ENCODE measurements at places on chromosomes 7 and 10. TPM values are rescaled to one million over a fixed set of nuclear protein-coding genes. Genes with fewer than 3 reads are reported as not detected.

DNA sequence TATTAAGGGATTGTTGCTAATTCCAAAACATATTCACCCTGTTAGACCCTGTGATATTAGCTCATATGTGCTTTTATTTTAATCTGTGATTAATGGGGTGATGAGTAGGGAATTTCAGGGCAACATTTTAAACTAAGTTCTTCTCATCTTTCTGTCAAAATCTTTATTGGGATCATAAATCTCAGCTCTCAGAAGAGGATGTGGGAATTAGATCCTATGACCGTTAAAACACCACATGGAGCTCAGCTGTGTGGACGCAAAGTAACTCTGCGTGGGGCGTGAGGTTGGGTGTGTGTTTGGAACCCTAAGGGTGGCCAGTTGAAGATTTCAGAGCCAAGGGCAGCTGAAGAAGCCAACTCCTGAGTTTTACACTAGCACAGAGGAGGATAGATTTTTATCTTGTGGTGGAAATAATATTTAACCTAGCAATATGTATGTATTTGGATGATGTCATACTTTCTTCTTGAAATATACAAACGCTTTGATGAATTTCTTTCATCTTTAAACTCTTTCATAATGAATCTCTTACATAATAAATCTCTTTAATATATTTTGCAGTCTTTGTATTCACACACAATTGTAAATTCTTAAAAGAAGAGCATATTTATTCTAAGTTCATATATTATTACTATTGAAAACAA is 64.4 kb downstream of the EPDR1 start:
- no peak for DNase-seq

DNA sequence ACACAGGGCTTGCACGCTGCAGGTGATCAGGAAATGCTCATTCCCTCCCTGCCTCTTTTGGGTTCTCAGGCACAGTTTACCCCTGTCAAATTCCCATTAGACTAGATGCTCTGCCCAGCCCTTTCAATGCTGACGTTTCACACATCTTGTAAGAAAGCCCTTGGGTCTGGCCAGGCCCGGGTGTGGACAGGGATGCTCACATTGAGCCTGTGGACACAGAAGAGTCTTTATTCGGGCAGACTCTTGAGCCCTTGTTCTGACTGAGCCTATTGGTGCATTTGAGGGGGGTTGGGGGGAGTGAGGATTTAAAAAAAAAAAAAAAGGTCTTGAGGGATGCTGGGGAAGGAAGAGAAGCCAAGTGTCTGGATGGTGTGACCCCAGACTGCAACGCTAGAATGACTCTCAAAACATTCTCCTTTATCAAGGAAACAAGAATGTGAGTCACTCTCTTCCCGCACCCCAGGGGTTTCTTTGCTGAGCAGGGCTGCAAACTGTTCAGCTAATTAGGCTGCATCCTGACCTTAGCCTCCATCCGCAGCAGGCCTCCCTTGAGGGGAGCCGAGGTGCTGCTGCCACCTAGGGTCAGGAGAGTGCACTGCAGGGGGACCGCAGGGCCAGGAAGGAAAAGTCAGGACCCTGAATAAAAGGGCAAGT is 53.6 kb upstream of the TMEM72 start:
- peak; percentile 87 for DNase-seq

GRCh38 chr7:22255342-22255741 is 101.6 kb downstream of the RAPGEF5 start:
- DNase-seq = no peak

HGF gene
- polyA plus RNA-seq = 1.3 TPM

- no peak for DNase-seq
Measured at GRCh38 chr7:106543221-106543757, 117.7 kb downstream of the CCDC71L start.

DNA sequence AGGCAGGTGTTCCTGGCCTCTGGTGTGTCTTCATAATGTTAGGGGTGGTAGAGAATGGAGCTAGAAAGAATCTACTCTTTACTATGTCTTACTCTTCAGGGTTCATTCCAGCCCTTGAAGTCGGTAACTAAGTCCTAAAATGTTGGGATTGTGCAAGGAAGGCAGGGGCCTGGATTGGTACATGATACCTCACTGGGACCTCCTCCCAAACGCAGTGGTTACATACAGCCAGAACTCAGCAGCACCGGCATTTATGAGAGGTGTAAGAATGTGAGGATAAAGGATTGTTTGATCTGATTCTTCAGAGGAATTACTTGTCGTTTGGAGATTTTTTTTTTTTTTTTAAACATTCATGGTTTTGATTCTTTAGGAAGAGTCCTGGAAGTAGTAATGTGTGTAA is 6.9 kb downstream of the COMTD1 start:
- no peak for DNase-seq

DNA sequence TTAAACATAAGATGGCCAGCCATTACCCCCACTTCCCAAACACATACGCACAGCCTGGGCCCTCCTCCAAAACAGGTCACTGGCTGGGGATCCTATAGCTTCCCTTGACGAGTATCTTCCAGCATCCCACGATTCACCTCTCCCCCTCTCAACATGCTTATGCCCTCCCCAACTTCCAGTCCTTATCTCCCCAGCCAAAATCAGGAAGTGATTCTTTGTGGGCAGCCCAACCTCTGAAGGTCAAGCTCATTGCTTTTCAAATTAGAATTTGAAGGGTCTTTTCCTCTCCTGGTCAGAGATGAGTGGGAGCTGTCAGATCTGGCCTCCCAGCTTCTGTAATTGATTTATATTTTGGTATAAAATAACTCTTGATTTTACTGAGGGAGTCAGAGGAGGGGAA is 133.6 kb downstream of the ATXN7L1 start:
- no peak for DNase-seq

DNA sequence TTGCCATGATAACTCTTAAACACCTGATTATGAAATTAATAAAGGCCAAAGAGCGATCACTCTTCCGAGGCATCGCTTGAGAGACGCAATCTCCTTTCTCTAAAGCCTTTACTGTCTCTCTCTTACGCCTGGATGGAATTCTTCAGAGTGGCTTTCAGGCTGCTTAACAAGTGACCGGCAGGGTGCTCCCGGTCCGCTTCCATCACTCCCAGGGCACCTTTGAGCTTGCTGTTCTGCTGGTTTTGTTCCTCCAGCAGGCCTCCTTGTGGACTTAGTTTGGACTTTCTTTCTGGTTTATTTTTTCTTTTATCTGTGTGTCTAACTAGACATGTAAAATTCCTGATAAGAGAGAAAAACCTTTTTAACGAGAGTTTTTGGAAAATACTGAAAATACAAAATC is 60.9 kb downstream of the MRPL32 start:
- DNase-seq = no peak

- no peak for DNase-seq
Measured at GRCh38 chr7:118420888-118421287, 196.4 kb downstream of the ANKRD7 start.

ERV3-1 gene
- polyA plus RNA-seq = 1.4 TPM

GRCh38 chr7:5406957-5407945 is 16.4 kb downstream of the TNRC18 start:
- DNase-seq = no peak

- DNase-seq = no peak
Measured at GRCh38 chr10:99676426-99676825, 17.1 kb downstream of the ENTPD7 start.

DNA sequence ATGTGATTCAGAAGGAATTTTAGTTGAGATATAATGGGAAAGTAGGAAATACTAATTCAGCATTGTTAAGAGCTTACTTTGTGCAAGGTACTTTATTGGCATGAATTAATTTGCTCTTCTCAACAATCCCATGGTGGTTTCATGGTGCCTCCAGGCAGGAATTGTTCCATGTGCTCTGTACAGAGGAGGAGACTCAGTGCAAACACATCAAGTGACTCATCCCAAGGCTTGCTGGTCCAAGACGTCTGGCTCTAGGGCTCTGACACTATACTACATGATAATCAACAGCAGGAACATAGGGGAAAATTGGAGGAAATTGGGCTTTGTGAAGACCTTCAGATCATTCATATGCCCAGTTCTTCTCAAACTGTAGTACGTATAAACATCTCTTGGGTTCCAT is 66.5 kb upstream of the PRKG1 start:
- no peak for DNase-seq

DNA sequence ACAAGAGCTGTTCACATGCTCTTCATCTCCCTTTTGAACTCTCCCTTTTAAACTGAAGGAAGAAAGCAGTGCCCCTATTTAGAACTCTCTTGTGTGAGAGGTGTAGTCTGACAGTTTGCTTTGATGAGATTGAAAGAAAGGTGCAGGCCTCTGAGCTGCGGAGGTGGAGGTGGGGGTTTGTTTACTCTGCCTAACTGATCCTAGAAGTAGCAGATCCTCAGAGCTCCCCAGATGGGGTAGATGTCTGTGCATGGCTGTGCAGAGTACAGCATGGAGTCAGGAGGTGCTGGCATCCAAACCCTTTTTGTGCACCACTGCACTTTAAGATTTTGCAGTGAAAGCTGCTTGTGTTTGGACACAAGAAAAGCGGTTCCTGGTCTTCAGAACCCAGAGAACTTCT is 58.3 kb downstream of the MINDY4 start:
- DNase-seq = no peak

SLC13A1 gene
- polyA plus RNA-seq = not detected

SFXN4 gene
- polyA plus RNA-seq = 39.4 TPM

ANXA8 gene
- polyA plus RNA-seq = 0.32 TPM

UCMA gene
- not detected for polyA plus RNA-seq

- DNase-seq = no peak
Measured at GRCh38 chr7:24728503-24729364, 28.5 kb downstream of the GSDME start.

SORCS3 gene
- not detected for polyA plus RNA-seq

PLXNA4 gene
- 0.38 TPM for polyA plus RNA-seq

DNA sequence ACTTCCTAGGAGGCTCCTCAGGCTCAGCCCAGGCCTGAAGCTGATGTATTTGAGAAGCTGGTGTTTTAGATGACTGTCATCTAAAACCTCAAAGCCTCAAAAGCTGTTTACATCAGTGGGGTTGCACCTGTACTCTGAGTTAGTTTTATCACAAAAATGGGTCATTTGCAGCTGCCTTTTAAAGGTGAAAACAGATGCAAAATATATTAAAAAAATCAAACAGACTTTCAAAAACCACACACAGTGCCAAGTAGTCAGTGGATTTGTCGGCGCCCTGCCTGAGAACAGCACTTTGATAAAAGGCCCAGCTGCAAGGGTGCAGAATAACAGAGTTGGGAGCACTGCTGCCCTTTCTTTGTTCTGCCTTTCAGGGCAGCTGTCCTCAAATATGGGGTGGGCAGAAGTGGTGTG is 103.0 kb downstream of the VOPP1 start:
- DNase-seq = no peak

DKK1 gene
- 6.9 TPM for polyA plus RNA-seq

MLXIPL gene
- polyA plus RNA-seq = 0.20 TPM

GRCh38 chr10:71817831-71818655 is 33.0 kb downstream of the PSAP start:
- DNase-seq = peak; percentile 93

DNA sequence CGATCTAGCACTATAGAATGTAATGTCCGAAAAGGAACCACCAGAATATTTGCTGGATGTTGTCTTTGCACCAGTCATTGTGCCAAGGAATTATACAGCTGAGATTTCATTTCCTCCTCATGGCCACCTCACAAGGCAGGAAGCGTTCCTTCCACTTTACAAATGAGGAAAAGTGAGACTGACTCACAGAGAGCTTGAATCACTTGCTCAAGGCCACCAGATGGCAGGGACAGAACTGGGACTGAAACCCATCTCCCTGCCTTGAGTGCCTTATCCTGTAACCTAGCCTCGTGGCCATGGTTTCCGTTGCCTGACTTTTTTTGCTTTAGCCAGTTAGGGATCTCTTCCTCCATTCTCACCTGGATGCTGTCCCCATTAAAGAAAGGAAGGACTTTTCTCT is 44.7 kb upstream of the PDZD8 start:
- no peak for DNase-seq

DNA sequence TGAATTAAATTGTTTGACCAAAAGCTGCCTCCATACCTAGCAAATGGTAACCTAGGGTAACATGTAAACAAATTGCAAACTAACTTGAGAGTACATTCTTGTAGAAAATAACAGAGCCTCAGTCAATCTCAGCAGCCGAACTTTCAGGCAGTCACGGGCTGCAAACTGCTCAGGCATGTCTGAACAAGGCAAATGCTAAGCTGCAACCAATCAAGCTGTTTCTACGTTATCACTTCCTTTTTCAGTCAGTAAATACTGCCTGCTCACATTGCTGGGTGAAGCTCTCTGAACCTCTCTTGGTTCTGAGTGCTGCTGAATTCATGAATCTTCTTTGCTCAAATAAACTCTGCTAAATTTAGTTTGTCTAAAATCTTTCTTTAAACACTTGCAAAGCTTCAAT is 1212.4 kb downstream of the SORCS1 start:
- DNase-seq = no peak

- no peak for DNase-seq
Measured at GRCh38 chr7:65974876-65975275, 7.1 kb downstream of the GUSB start.

DNA sequence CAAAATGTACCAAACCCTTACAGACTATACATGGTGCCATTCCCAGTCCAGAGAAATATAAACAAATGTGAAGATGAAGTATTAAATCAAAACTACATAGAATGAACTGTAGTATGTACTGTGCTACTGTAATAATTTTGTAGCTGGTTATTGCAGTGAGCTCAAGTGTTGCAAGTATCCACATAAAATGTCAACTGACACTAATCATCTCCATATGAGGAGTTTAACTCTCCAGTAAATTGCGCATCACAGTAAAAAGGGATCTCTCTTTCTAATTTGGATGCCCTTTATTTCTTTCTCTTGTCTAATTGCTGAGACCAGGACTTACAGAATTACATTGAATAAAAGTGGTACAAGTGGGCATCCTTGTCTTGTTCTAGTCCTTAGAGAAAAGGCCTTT is 165.5 kb downstream of the CPED1 start:
- DNase-seq = no peak

MMD2 gene
- polyA plus RNA-seq = not detected

DNA sequence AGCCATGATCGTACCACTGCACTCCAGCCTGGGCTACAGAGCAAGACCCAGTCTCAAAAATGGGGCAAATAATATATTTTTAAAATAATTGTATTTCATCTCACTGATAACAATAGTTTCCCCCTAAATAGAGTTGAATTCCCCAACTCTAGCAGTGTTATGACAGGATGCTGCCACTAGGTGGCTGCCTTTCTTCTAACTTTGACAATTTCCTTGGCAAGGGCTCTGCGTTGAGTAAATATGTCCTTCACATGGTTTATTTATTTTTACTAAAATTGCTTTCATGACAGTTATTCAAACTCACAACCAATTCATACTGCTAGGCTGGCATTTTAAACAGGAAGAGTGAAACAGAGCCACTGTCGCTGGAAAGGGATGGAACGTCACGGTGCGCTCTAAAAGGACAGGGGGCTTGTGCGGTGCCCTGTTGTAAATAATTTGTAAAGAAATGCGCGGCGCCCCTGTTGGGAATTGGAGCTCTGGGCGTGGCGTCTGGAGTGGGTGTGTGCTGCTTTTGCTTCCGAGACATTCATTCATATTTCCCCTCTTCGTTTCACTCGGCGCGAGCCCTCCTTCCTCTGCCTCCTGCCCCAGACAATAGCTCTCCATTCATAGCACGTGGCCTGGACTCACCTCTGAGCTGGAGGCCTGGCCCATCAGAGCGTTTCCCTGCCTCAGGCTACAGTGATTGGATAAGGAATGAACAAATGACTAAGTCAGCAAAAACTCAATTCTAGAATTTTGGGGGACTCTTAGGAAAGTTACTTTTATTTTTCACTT is 20.5 kb upstream of the PITRM1 start:
- DNase-seq = no peak
